ENCODE measurements at places on chromosomes 2 and 18. TPM values are rescaled to one million over a fixed set of nuclear protein-coding genes. Genes with fewer than 3 reads are reported as not detected.

DNA sequence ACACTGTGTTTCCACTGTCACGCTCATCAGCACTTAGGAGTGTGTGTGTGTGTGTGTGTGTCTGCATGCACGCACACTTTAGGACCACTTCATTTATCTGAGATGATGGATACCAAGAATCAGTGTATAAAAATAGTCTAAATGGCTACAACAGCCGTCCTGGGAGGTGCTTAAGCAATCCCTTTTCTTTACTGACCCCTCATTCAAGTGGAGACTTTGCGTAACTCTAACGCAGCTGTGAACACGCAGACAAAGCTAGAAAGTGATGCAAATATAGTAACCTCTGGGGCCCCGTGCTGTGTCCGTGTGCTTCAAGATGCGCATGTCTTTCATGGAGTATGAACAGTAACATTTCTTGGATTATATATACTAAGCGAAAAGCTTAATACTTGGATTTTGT is 40.4 kb upstream of the RBM44 start:
- no peaks in the 10 kb centered on the region for H3K4me1 ChIP-seq
- DNase-seq: no peak
- no peak overlapping the region for H3K4me3 ChIP-seq

The TBR1 gene
- total RNA-seq: 0.17 TPM

The SLC19A3 gene
- total RNA-seq: 4.2 TPM

- no peak overlapping the region for H3K27ac ChIP-seq
- DNase-seq: no peak
- no peaks in the 10 kb centered on the region for H3K36me3 ChIP-seq
- no peak overlapping the region for H3K4me3 ChIP-seq
Observed at GRCh38 chr2:42804891-42805290, 12.5 kb upstream of the HAAO start.

The GAL3ST2 gene
- total RNA-seq: 5.3 TPM

- H3K4me1 ChIP-seq: no peaks in the 10 kb centered on the region
- no peak overlapping the region for H3K27ac ChIP-seq
- H3K4me3 ChIP-seq: no peak overlapping the region
- H3K36me3 ChIP-seq: no peaks in the 10 kb centered on the region
- no peak for DNase-seq
- no peaks in the 10 kb centered on the region for H3K27me3 ChIP-seq
Observed at GRCh38 chr2:43708178-43708577, 31.9 kb upstream of the C1GALT1C1L start.

- no peaks in the 10 kb centered on the region for H3K27me3 ChIP-seq
- H3K4me1 ChIP-seq: no peaks in the 10 kb centered on the region
- H3K27ac ChIP-seq: no peak overlapping the region
Observed at GRCh38 chr2:179243046-179243445, 21.6 kb downstream of the SESTD1 start.

DNA sequence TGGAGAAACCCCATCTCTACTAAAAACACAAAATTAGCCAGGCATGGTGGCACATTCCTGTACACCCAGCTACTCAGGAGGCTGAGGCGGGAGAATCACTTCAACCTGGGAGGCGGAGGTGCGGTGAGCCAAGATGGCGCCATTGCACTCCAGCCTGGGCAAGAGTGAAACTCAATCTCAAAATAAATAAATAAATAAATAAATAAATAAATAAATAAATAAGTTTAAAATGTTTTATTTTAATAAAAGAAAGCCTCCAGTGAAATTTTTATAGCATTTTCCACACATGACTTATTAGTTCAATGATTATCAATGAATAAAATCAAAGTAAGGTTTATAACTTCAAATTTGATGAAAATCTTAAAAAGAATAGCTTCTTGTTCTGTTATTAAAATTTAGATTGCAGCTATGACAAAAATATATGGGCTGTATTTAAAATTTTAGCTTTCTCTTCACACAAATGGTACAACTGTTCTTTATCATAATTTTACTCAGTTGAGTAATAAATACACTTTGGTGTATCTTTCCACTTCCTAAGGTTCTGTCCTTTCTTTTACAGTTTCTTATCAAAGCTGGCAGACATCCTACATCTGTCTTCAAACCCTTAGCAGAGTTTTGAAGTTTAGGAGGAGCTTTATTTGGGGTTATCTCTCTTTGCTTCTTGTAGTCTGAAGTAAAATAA is 78.4 kb upstream of the ZSWIM2 start:
- no peak overlapping the region for H3K27ac ChIP-seq
- no peaks in the 10 kb centered on the region for H3K36me3 ChIP-seq
- H3K4me3 ChIP-seq: no peak overlapping the region
- H3K4me1 ChIP-seq: no peaks in the 10 kb centered on the region
- H3K27me3 ChIP-seq: no peaks in the 10 kb centered on the region

- H3K36me3 ChIP-seq: no peaks in the 10 kb centered on the region
- H3K27me3 ChIP-seq: no peaks in the 10 kb centered on the region
- no peak overlapping the region for H3K27ac ChIP-seq
- no peak overlapping the region for H3K4me3 ChIP-seq
- H3K4me1 ChIP-seq: no peaks in the 10 kb centered on the region
Observed at GRCh38 chr18:44957025-44957424, 276.3 kb downstream of the SETBP1 start.

The USP37 gene
- total RNA-seq: 33.2 TPM

DNA sequence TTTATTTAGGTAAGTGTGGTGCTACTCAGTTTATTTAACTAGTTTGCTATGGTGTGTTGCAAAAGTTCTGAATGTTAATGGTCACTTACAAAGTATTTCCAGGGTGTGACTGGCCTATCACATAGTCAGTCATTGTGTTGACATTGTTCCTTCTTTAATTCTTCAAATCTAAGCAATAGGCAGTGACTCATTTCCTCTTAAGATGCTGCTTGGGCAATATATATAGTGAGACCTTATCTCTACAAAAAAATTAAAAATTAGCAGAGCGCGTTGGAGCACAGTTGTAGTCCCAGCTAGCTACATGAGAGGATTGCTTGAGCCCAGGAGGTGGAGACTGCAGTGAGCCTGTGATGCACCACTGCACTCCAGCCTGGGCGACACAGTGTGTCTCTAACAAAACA is 5.8 kb upstream of the CCDC88A start:
- H3K36me3 ChIP-seq: no peaks in the 10 kb centered on the region
- peaks cover 10% of the 10 kb centered on the region for H3K4me1 ChIP-seq
- DNase-seq: peak; percentile 71
- H3K27me3 ChIP-seq: no peaks in the 10 kb centered on the region
- no peak overlapping the region for H3K27ac ChIP-seq
- H3K4me3 ChIP-seq: no peak overlapping the region

DNA sequence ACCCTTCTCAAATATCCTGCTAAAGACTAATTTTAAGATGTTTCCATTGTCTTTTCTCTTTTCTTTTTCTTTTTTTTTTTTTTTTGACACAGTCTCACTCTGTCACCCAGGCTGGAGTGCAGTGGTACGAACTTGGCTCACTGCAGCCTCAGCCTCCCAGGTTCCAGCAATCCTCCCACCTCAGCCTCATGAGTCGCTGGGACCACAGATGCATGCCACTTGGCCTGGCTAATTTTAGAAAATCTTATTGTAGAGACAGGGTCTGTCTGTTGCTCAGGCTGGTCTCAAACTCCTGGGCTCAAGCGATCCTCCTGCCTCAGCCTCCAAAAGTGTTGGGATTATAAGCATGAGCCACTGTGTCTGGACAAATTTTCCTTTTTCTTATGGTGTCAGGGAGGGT is 167.5 kb downstream of the MCFD2 start:
- peaks cover 20% of the 10 kb centered on the region for H3K4me1 ChIP-seq
- no peaks in the 10 kb centered on the region for H3K36me3 ChIP-seq

DNA sequence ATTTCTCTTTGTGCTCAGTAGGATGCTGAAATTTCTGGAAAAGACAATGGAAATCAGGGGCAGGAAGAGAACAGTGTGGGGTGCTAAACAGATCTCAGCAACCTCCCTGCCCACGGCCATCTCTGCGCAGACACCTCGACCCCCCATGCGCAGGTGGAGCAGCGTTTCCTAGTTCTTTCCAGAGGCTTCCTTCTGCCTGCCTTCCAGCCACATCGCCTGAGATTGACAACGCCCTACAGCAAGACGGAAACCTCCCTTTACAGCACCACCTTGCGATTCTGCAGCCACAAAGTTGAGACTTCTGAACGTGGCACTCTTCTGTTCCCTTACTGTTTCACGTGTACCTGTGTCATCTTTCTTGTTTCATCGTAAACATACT is 31.4 kb upstream of the CASP8 start:
- H3K27me3 ChIP-seq: no peaks in the 10 kb centered on the region
- no peak overlapping the region for H3K27ac ChIP-seq
- no peaks in the 10 kb centered on the region for H3K36me3 ChIP-seq
- no peak overlapping the region for H3K4me3 ChIP-seq
- peaks cover 12% of the 10 kb centered on the region for H3K4me1 ChIP-seq

- H3K4me3 ChIP-seq: peak overlapping the region; percentile 73
- no peaks in the 10 kb centered on the region for H3K36me3 ChIP-seq
- H3K27me3 ChIP-seq: no peaks in the 10 kb centered on the region
- DNase-seq: no peak
- peak overlapping the region; percentile 66 for H3K27ac ChIP-seq
- H3K4me1 ChIP-seq: peaks cover 51% of the 10 kb centered on the region
Observed at GRCh38 chr18:48947092-48947491, 3.7 kb downstream of the SMAD7 start.

DNA sequence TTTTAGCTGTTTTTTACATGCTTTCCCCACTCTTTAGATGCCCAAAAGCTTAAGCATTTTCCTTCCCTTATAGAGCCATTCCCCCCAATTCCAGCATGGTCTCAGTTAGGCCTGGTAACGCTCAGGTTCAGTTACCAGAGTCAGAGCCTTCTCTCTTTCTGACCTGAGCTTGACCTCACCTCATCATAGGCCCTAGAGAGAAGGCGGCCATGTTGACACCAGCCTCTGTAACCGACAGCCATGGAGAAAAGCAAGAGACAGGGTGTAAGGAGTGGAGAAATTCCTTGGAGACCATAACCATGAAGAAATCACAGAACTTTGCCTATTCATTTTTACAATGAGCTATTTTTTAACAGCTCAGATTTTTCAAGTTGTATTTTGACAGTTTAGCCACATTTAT is 99.4 kb downstream of the RTN4 start:
- no peaks in the 10 kb centered on the region for H3K36me3 ChIP-seq
- DNase-seq: no peak

DNA sequence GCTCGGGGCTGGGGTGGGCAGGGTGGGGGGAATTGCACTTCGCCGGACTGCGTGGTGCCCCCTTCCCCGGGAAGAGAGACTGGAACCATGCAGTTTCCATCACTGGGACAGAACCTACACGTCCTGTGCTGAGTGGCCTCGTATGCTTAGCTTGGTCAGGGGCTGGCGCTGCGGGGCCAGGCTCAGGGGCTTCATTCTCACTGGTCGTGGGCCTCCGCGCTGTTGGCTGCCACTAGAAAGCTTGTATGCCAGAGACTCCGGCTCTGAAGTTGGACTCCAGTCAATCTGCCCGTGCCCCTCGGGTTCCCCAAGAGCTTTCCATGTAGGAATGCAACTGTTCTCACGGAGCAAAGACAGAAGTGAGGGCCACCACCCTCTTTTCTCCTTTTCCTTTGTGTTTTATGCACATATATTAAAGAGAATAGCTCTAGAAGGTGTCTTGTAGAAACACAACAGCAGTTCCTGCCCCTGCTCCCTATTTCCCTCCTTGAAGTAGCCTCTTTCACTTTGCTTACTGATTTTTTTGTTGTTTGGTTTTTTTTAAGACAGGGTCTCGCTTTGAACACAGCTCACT is 64.0 kb upstream of the YWHAQ start:
- no peak for DNase-seq
- H3K4me1 ChIP-seq: no peaks in the 10 kb centered on the region
- no peaks in the 10 kb centered on the region for H3K27me3 ChIP-seq
- H3K4me3 ChIP-seq: no peak overlapping the region

DNA sequence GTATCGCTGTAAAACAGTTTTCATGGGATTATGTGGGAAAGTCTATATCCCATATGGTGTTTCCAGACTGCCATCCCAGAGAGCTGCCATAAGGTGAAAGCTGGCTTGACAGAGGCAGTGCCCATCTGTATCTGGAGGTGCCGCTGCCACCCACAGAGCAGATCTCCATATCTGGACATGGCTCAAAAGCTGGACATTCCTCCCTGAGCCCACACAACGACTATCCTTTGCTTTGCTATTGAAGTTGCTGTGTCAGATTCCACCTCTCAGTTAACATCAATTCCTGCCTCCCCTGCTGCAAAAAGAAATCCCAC is 55.2 kb downstream of the RND3 start:
- DNase-seq: no peak
- no peaks in the 10 kb centered on the region for H3K27me3 ChIP-seq
- no peaks in the 10 kb centered on the region for H3K36me3 ChIP-seq
- H3K4me3 ChIP-seq: no peak overlapping the region

The DLGAP1 gene
- total RNA-seq: 135 TPM

The CDH2 gene
- total RNA-seq: 30.2 TPM

- H3K4me3 ChIP-seq: no peak overlapping the region
- H3K4me1 ChIP-seq: peaks cover 17% of the 10 kb centered on the region
- H3K36me3 ChIP-seq: no peaks in the 10 kb centered on the region
- no peak overlapping the region for H3K27ac ChIP-seq
Observed at GRCh38 chr18:22174341-22175145, 5.2 kb downstream of the GATA6 start.

DNA sequence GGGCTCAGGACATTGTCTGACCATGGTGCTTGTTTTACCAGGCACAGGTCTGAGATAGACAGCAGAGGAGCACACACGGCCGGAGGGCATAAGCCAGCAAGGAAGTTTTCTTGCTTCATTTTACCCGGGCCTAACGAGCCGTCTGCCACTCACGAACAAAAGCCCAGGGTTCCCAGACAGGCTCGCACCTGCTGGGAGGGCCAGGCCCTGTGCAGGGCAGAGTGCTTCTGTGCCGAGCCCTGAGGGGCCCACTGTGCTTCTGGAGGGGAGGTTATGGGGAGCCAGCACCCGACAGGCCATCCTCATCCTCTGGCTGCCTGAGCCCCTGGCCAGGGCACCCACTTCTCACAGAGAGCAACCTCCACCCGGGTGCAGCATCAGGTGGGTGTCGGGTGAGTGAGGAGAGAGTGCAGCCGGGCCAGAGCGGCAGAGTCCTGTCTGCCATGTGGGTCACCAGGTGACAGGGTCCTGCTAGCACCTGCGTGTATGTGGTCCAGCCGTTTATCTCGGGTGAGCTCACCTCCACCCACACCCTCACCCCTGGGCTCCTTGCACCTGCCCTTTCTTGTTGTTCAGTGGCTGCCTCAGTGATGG is 297.9 kb downstream of the NDUFA10 start:
- no peak overlapping the region for H3K4me3 ChIP-seq
- no peak overlapping the region for H3K27ac ChIP-seq
- H3K27me3 ChIP-seq: peaks cover 8% of the 10 kb centered on the region
- no peaks in the 10 kb centered on the region for H3K36me3 ChIP-seq
- DNase-seq: no peak

GRCh38 chr2:45992021-45992740 is 305.0 kb upstream of the EPAS1 start:
- no peak overlapping the region for H3K27ac ChIP-seq
- H3K4me3 ChIP-seq: no peak overlapping the region
- DNase-seq: no peak
- no peaks in the 10 kb centered on the region for H3K4me1 ChIP-seq

The TLX2 gene
- not detected for total RNA-seq

The CNGA3 gene
- total RNA-seq: not detected

DNA sequence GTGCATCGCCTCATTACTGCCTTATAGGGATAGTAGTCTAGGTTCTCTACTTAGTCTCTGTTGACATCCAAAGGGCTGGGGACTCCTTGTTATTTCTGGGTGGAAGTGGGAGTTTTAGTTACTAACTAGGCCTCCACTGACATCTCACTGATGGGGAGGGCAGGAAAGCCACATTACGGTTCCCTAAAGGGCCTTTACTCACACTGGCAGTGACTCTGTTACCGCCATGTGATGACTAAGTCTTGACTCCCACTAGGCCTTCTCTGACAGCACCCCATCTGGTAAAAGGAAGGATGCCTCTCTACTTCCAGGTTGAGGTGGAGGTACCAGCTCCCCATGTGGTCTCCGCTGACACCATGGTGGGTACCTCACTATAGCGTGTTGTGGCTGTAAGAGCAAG is 14.0 kb upstream of the BCL2L11 start:
- no peaks in the 10 kb centered on the region for H3K4me1 ChIP-seq
- H3K27me3 ChIP-seq: peaks cover 12% of the 10 kb centered on the region
- H3K4me3 ChIP-seq: no peak overlapping the region
- no peaks in the 10 kb centered on the region for H3K36me3 ChIP-seq
- no peak for DNase-seq
- no peak overlapping the region for H3K27ac ChIP-seq
